ENCODE measurements at places on chromosomes 6 and 20.

DNA sequence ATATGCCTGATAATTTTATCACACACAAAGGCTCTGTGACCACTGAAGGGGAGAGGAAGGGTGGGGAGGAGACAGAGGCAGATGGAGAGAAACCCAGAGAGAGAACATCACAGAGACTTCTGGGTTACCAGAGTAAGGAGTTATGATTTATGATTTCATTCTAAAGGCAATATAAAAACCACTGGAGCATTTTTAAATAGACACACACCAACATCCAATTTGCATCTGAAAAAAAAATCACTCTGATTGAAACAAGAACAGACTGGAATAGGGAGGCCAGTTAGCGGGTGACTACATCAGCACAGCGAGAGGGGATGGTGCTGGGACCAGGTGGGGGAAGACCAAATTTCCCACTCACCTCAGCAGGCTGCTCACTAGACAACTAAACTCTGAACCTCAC lies 104.8 kb downstream of the AGPAT4 start:
- no peak for DNase-seq

GRCh38 chr20:42152575-42152974 lies 534.4 kb upstream of the CHD6 start:
- no peak for DNase-seq

- DNase-seq: no peak
Measured at GRCh38 chr6:90131614-90132423, 164.8 kb downstream of the BACH2 start.

DNA sequence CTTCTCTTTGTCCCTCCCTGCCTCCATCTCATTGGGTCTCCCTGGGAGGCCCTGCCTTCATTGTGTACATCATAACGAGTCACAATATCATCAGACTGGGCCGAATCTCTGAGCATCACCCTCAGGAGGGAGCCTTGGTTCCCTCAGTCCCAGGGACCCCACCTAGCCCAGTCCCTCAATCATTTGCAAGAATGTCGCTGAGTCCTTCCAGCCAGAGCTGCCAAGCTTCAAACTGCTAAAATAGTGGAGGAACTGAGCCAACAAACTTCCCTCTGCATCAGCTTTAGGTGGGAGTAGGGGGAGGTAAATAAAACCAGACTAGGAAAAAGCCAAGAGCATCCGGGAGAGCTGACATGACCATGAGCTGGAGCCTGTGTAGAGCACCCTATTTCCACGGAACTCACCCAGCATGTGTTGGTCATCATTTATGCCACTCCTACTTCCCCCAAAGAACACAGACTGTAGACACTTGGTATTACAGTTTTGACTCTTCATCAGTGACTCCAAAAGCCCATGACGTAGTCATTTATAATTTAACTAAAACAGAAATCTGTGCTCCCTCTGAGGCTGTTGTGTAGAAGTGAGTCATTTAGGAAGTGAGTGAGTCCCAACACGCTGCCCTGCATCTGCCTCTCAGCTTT lies 28.8 kb upstream of the IL17A start:
- peak; percentile 37 for DNase-seq

DNA sequence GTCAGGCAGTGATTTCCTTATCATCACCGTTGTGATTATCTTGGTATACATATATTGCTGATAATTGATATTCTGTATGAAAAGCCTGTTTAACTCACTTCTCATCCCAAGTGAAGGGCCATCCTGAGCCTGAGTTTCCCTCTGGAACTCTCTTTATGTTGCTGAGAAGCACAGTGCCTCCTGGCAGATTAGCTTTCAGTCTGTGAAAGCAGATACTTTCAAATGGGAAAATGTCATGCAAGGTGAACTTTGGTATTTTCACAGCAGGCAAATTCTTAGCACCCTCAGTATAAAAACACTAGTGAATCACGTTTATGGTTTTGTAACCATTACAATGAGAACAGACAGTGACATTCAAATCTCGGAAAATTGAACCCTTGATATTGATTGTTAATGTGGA lies 151.6 kb downstream of the PRIM2 start:
- DNase-seq: no peak

DNA sequence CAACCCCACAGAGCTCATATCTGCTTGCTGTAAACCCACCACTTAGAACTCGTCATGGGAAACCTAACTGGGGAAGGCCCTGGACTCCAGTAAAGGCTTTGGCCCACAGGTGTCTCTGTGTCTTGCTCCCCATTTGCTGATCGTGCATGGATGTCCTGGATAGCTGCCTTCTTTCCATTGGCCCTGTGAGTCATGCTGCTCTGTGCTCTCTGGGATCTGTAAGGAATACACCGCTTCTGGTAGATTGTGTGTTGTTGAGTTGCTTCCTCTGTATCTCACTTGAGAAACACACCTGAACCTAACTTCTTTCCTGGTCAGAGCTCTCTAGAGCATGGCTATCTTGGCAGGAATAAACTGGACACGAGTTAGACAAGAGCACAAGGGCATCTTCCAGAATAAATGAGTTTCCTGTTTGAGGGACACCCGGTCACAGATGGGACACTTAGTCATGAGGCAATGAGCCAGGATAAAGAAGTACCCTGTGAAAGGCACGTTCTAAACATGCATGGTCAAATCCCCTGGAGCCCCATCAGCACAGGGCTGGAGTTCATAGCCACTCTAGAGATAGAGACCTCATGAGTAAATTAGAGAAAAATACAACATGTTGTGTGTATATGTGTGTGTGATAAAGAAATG lies 99.6 kb upstream of the TMEM170B start:
- DNase-seq: no peak

DNA sequence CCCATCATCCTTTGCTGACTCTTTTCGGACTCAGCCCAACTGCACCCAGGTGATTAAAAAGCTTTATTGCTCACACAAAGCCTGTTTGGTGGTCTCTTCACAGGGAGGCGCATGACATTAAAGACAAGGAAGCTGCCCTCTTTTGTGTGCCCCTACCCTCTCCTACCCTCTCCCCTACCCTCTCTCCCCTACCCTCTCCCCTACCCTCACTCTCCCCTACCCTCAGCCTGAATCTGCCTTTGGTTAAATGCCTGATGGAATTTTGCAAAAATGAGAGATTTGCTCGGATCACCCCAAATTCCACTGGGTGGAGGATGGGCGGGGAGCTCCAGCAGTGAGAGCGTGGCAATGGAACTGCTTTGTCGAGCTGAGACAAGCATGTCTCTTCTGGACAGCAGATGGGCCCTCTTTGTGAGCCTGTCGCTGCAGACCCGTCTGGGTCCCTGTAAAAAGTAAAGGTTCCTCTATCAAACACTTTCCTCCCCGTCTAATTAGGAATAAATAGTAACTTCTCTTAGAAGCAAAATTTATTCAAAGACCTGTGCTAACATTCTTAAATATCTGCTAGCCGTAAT lies 76.4 kb upstream of the MLN start:
- DNase-seq: no peak

DNA sequence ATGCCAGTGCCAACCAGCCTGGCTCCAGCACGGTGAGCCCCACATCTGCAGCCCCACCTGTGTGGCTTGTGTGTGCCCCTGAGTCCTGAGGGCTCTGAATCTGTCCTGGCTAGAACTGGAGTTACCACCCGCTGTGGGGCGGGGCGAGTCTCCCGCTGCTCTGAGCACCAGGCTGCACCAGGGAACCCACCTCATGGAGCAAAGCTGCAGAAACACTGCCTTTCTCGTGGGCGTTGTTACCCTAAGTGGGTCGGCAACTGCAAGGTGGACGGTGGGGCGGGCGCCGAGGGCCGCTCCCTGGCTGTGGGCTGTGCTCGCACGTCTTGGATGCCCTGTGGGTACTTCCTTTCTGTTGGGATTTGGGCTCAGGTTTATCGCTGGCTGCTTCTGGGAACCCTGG lies 12.7 kb upstream of the ZBTB46 start:
- DNase-seq: no peak

- peak; percentile 53 for DNase-seq
Measured at GRCh38 chr20:1434571-1435336, 31.9 kb downstream of the NSFL1C start.

GRCh38 chr6:110564703-110565421 lies 88.4 kb upstream of the SLC22A16 start:
- no peak for DNase-seq

DNA sequence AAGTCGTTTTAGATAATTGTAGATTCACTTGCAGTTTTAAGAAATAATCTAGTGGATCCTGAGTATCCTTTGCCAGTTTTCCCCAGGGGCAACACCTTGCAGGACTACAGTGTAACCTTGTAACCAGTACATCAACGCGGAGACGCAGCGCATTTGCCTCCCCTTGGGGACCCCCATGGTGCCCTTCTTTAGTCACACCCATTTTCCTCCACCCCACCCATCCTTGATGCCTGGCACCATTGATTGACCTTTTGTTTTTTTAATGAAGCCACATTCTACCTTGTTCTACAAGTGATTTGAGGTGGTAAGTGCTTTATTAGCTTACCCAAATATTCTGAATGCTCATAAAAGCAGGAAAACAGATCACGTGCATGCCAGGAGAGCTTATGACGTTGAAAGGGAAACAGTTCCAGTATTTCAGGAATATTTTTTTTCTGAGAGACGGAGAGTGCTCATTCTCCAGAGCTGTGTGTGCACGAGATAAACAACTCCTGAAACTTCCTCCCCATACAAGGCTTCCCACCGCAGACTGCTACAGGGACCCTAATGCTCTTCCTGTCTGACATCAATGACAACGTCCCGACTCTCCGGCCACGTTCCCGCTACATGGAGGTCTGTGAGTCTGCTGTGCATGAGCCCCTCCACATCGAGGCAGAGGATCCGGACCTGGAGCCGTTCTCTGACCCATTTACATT lies 35.7 kb downstream of the CDH26 start:
- no peak for DNase-seq

DNA sequence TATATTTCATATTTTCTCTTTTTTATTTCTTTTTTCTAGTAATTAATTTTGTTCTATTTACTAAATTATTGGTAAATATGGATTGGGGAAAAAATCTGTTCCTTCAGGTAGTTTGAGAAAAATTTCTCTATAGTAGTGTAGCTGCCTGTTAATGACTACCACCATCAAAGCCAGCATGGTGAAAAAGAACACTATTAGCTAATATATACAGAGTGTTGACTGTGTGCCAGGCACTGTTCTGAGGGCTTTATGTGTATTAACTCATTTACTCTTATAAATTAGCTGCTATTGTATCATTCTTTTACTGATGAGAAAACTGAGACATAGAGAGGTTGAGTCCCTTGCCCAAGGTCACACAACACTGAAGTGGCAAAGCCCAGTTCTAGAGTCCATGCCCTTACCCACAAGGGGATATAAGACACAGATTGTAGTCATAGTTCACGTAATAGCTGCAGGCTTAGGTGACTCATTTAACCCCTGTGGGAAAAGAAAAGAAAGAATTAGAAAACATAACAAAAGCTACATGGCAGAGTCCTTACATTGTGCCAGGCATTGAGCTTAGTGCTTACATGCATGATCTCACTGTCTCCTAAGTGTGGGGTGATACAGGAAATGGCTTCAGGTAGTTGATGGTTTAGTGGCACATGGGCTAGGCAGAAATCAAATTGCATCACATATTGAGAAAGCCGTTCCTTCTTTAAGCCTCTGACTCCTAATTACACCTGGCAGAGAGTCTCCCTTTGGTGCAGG lies 12.2 kb upstream of the AKIRIN2 start:
- DNase-seq: no peak

DNA sequence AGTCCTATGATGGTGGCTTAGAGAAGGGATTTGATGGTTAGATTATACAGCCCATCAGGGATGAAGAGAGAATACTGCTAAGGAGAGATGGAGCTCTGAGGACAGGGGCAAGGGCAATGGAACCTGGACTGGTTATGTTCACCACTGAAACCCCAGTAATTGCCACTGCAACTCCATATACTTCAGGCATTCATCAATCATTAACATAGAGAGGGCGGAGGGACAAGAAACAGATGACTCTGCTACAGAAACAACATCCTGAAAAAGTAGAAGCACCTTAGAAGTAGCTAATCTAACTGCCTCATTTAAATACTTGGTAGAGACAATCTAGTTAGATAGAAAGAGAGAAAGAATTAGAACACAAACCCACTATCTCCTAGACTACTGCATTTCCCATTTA lies 89.8 kb downstream of the MDN1 start:
- DNase-seq: no peak

- no peak for DNase-seq
Measured at GRCh38 chr6:11515763-11516162, 21.8 kb upstream of the TMEM170B start.

- no peak for DNase-seq
Measured at GRCh38 chr20:7392542-7393206, 547.6 kb downstream of the HAO1 start.

DNA sequence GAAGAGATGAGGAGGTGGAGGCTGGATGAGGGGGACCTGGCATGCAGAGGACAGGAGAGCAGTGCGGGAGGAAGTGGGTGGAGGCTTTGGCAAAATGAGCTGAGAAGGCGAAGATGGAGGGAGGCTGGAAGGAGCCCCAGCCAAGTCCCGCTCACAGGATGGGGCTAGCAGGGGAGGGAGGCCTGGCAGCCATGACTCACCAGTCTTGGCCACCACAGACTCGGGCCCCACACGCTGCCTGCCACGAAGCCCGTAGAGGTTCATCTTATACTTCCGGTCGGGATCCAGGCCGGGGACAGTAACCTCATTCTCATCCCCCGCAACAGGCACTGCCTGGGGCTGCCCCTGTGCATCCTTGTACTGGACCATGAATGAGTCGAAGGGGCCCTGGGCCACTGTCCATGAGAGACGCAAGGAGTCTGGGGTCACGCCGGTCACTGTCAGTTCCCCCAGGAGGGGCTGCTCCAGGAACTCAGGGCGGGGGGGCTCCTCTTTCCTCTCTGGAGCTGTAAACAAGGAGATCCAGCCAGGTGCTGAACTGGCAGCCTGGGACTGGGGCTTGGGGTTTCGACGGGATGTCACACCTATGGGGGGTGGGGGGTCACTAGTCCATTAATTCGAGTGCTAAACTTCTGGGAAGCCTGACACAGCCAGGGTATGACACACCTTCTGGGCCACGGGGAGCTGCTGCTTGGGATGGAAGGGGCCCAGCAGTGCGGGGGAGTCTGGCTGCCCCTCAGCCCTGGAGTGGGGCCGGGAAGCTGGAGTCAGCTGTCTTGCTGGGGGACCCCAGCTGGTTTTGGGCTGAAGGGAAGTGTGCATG lies 27.8 kb downstream of the TNXB start:
- no peak for DNase-seq

- DNase-seq: no peak
Measured at GRCh38 chr6:163944897-163945296, 530.4 kb downstream of the QKI start.

DNA sequence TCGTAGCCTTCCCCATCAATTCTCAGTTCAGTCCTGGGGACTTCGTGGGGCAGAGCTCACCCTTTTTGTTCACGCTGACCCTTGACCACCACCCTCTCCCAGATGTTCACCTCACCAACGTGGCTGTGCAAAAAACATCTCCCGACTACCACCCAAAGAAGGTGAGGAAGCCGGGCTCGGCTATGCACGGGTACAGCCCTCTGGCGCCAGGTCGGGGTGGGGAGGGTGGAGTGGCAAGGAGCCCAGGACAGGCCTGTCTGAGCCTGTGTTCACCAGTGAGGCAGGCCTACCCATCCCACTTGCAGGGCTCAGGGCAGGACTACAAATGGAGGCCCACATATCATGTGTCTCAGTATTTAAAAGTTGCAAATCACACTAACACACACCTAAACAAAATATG lies 18.1 kb downstream of the PDRG1 start:
- no peak for DNase-seq

- DNase-seq: no peak
Measured at GRCh38 chr20:56809668-56810067, 180.6 kb downstream of the TFAP2C start.

- DNase-seq: no peak
Measured at GRCh38 chr20:59939052-59939878, 840 bp downstream of the PPP1R3D start.
